CD4-positive, alpha-beta T cell treated with Interleukin-15 for 4 hours (primary cell): ENCODE measurements at places on chromosomes 2 and 18.
A peak's percentile ranks its signal among the peaks of the same experiment; 100 is the strongest.

GRCh38 chr2:34307636-34308035 lies 708.5 kb upstream of the FAM98A start:
- DNase-seq, result no peak

- no peak for DNase-seq
Measured at GRCh38 chr18:23194155-23194996, 59.1 kb downstream of the CABLES1 start.

GRCh38 chr2:198135481-198135934 lies 331.1 kb downstream of the PLCL1 start:
- no peak for DNase-seq

- DNase-seq, result no peak
Measured at GRCh38 chr2:41377837-41378236, 670.0 kb upstream of the PKDCC start.

DNA sequence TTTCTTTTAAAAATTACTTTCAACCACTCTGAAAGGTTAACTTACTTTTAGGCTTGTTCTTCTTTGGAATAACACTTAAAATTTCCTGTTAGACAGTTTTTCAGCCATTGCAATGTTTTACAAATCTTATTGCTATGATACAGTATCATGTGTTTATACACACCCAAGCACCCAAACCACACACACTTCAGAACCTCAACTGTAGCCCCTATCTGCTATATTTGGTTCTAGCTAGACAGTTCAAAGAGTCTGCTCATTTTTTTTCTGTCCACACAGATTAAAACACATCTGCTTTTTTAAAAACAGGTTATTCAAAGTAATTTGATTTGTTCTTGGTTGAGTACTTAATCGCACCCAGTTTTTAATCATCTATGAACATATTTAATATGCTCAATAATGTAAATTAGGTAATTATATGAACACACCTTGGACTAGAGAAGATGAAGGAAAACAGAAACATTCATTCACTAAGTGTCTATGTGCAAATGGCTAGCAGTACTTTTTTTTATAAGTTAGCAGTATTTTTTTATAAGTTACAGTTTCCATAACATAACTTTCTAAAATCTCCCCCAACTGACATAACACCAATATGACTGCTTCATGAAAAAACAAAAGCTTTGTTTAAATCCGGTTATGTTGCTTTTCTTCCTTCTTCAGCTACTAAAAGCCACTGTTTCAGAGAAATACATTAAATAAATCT lies 17.6 kb downstream of the FBXO11 start:
- peak; percentile 74 for DNase-seq

- no peak for DNase-seq
Measured at GRCh38 chr2:182826064-182826463, 40.4 kb downstream of the FRZB start.

DNA sequence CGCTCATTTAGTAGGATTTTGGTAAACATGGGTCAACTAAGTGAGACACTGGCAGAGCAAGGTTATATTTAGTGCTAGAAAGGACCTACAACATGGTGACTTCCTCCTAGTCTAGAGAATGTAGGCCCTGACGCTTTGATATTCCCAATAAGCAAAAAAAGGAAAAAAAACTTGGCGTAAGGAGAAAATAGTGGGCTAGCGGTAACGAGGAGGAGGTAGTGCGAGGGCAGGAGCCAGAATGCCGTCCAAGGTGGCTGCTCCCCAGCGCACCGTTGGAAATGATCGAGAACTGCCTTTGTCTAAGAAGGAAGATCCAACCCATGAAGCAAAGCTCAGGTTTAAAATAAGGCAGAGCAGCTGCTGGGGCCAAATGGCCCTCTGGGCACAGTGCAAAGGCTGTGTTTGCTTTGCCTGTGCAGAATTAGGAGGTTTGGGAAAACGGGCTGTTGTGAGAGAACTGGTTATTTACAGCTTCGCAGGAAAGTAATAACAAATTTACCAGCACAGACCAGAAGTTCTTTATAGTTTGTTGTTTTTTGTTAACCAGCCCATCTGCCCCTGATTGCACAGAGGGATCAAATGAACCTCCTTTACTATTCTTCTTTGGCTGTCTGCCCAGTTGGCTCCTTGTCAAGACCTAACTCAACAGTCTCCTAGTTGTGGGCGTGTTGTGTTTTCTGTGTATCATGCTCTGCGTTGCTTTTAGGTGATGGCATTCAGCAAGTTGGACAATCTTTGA lies 86.6 kb downstream of the ITGB1BP1 start:
- no peak for DNase-seq
